Brain pericyte (primary cell): ENCODE measurements at places on chromosomes 4 and X.

GRCh38 chrX:76428243-76429130 lies 977 bp downstream of the MAGEE1 start:
- DNase-seq = no peak

DNA sequence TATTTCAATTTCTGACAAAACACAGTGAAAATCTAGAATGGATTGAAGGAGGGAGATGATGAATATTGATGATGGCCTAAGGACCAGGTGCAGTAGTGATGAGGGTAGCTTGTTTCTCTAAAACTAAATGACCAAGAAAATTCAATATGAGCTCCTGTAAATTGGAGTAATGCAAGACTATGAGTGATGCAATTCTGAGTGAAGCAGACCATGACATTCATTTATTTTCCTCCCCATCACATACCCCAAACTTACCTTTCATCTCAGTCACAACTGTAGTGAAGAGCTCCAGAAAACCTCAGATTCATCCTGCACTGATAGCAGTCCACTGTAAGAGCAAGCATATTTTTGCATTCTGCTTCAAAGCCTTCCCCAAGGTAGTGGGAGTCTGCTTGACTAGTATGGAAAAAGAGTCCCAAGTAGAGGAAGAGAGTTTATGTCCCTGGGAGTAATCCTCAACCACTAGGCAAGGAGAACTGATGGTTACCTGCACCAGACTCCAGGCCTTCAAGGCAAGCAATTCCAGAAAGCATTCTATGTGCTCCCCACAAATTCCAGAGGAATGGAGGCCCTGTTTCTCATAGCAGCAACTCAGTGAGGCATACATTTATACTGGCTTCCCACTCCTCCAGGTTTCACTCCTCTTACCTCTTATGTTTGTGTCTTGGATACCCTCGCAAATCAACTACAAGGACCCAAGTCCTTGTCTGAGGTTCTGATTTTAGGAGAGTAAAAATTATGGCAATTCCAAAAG lies 47.2 kb downstream of the CXCL1 start:
- DNase-seq = no peak

DNA sequence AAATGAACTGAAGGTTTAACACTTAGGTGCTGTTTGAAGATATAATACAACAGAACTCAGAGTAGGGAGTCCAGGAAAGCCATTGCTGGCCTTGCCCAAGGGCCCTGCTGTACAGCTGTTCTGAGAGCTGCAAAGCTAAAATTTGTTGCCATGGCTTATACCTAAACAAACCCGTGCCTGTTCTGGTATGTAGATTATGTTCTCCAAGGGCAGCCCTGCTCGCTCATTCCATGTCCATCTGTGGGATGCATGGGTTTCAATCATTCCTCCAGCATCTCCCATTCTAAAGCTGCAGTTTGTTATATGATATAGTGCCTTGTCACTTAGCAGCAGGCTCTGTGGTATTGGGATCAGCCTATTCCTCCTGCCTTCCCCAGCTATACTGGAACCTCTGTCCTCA lies 80.8 kb upstream of the BMPR1B start:
- DNase-seq = no peak

DNA sequence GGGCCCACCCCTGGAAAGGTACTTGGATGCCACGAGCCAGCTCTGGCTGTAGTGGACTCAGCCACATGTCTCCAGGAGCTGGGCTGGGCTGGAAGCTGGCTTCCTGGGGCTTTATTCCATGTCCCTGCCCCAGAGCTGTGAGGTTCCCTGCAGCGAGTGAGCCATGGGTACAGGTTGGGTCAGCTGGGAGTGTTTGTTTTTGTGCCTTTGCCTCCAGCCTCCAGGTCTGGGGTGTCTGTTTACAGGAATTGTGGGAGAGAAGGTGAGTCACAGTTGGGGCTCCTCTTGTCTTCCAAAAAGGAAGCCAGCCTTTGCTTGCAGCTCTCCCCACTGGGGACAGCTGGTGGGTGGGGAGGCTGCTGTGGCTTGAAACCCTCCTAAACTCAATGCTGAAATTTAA lies 21.5 kb downstream of the SORCS2 start:
- no peak for DNase-seq

- DNase-seq = no peak
Measured at GRCh38 chr4:5921101-5921980, 28.5 kb upstream of the CRMP1 start.

- peak; percentile 1 for DNase-seq
Measured at GRCh38 chrX:150767475-150768131, 74.4 kb downstream of the MTMR1 start.
